ENCODE measurements at places on chromosomes 16 and 17.

GRCh38 chr17:56623383-56623782, 29.9 kb downstream of the NOG start:
- no peak for DNase-seq

DNA sequence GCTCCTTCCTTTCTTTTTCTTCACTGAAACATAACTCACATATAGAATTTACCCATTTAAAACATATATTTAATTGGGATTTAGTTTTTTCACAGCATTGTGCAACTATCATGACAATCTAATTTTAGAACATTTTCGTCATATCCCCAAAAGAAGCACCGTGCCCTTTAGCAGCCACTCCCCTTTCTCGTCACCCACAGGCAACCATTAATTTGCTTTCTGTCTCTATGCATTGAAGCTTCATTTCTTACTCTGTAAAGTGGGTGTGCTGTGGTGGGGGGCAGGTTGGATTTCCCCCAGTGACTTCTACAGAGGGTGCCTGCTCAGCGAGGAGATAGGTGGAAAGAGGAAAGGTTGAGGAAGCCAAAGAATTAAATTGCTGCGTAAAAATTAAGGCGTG, 35.8 kb downstream of the MRC2 start:
- DNase-seq, result no peak

DNA sequence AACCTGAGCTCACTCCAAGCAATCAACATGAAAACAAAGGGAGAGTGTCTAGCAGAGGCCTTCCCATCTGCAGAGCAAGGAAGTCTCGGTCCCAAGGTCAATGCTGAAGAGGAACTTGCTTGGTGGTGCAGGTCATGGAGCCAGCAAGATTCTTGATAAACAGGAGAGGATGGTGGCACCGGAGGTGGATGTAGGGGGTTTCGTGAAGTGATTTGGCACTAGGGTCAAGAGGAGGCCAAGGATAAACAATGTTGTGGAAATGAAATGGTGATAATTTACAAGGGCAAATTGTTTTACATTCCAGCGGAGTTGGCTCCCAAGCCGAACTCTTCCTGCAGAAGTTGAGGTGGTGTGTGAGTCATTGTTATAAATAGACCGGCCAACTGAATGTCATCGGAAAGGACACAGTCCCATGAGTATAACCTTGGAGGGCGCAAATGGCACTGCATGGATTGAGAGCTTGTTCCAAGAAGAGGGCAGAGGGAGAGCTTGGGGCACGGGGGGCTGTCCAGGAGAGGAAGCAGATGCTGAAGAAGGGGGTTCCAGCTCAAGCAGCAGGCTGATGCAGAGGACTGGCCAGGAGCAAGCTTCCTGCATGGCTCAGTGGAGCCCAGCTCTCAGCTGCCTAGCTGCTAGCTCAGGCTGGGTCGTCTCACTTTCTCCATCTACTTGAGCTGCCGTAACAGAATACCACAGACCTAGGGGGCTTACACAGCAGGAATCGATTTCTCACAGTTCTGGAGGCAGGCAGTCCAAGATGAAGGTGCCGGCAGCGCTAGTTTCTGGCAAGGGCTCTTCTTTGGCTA, 136.6 kb downstream of the COPRS start:
- DNase-seq, result peak; percentile 79

DNA sequence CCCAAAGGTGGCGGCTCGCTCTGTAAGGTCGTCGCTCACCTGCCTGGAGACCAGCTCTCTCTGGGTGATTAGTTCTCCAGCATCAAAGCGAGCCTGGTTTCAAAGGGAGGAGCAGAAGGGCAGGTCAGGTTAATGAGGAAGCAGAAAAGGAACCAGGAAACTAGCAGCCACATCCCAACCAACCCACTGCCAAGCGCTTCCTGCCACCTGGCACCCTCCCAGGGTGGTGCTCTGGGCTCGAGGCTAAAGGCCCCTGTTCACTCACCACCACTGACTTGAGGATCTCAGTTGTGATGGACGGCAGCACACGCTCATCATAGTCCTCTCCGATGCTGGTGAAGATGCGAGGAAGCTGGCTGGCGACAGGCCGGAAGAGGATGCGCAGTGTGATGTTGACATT, 5.6 kb downstream of the PHB1 start:
- no peak for DNase-seq

DNA sequence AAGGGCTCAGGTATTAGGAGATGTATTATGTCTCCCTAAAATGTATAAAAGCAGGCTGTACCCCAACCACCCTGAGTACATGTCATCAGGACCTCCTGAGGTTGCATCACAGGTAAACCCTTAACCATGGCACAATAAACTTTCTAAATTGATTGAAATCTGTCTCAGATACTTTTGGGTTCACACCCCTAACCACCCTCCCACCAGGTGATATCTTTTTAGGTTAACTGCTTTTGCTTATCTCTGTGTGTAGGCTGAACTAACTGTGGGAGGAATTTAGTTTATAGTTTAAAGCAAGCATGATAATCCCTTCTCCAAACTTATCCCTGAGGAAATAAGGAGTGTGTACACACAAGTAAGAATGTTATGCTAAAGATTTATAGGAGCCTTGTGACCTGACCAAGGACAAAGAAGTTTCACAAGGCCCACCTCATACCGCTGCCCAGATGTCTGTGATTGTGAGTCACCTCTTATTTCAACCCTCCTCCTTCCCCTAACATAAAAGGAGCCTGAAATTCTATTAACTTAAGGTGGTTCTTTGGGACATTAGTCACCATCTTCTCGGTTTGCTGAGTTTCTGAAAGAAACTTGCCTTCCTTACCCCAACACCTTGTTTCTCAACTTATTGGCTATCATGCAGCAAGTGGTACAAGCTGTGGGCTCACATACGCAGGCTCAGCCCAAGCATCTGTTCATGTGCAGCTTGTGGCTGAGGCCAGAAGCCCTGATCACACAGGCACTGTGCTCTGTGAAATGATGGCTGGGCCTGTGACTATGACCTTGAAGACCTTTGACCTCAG, 11.3 kb downstream of the PRSS22 start:
- peak; percentile 92 for DNase-seq

Data from HT1080 (cell line).